CD4-positive, alpha-beta T cell treated with Interleukin-4 for 1 hour (primary cell): ENCODE measurements at places on chromosomes 13 and 19.

GRCh38 chr13:44819772-44820171 lies 169.5 kb downstream of the NUFIP1 start:
- no peak for DNase-seq

GRCh38 chr13:30577401-30577852 lies 40.3 kb upstream of the USPL1 start:
- DNase-seq = peak; percentile 50

DNA sequence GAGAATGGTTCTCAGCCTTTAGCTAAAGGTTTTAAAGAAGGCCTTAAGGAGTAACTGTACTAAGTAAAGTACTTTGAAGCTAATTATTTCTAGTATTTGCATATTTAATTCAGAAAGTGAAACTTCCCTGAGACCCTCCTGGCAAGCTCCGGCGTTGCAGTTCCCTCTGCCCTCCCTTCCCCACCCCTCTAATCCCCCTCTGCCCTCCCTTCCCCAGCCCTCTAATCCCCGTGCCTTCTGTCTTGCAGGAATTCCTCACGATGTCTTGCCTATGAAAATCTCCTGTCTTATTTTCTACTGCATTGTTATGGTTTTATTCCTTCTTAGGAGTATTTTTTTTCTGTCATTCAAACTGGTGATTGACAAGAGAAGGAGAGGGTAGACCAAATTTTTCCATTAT lies 236.9 kb downstream of the COL4A1 start:
- DNase-seq = no peak

DNA sequence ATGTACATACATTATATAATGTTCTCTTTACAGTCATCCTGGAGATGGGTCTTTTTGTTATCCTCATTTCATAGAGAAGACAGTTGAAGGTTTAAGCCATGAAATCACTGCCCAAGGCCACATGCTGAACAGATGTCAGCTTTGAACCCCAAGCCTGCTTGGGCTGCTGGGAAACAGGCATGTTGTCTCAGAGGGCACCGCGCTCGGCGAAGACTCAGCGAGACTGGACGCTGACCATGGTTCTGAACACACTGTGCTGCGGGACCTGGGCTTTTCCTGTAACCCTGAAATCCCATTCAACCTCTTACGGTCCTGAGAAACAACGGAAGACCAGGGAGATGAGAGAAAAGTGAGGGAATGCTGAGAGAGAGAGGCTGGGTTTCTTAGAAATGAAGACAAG lies 27.3 kb downstream of the LRFN3 start:
- DNase-seq = peak; percentile 30

DNA sequence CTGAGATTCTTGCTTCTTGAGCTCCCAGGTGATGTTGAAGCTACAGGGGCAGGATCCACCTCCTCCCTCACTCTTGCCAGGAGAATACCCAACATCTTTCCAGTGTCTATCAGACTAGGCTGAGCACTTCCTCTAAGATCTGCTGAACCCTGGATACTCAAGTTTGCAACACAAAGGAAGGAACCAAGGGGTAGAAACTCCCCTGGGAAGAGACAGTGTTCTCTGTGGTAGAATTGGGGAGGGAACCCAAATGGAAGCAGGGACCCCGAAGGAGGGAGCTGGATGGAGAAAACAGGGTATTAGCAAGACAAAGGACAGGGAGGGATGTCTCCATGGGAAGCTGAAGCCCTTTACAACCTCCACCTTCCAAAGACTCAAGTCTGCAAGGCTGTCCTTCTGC lies 117.6 kb downstream of the DNAJC15 start:
- no peak for DNase-seq

- DNase-seq = no peak
Observed at GRCh38 chr19:45524575-45525129, 17.4 kb downstream of the VASP start.

- DNase-seq = no peak
Observed at GRCh38 chr19:2457394-2458037, 757 bp upstream of the LMNB2 start.

GRCh38 chr19:57818378-57818777 lies 3.7 kb upstream of the ZNF552 start:
- DNase-seq = no peak

GRCh38 chr19:17328517-17329365 lies 5.9 kb downstream of the ANO8 start:
- no peak for DNase-seq

- DNase-seq = no peak
Observed at GRCh38 chr19:30686826-30687566, 314.8 kb downstream of the ZNF536 start.

GRCh38 chr13:74169676-74170075 lies 35.5 kb upstream of the KLF12 start:
- no peak for DNase-seq

DNA sequence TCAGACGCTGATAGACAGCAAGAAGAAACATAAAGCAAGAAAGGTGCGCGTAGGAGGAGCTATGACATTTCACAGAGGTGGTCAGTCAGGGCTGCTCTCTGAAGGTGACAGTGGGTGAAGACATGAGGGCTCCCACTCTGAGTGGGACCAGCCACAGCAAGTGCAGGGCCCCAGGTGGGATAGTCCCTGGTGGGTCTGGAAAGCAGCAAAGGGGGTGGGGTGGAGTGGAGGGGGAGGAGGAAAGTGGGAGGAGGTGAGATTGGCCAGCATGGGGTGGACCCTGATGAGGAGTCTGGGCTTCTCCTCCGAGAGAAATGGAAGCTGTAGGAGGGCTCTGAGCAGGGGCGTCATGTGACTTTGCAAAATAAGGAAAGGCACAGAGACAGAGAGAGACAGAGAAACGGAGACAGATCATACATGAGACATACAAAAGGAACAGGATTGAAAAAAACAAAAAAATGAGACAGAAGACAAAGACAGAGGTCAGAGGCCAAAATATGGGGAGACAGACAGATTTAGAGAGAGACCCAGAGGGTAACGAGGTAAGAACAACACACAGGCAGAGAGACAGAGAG lies 2.7 kb downstream of the MAP4K1 start:
- no peak for DNase-seq
